ENCODE measurements at places on chromosomes 4 and X.
A peak's percentile ranks its signal among the peaks of the same experiment; 100 is the strongest.

DNA sequence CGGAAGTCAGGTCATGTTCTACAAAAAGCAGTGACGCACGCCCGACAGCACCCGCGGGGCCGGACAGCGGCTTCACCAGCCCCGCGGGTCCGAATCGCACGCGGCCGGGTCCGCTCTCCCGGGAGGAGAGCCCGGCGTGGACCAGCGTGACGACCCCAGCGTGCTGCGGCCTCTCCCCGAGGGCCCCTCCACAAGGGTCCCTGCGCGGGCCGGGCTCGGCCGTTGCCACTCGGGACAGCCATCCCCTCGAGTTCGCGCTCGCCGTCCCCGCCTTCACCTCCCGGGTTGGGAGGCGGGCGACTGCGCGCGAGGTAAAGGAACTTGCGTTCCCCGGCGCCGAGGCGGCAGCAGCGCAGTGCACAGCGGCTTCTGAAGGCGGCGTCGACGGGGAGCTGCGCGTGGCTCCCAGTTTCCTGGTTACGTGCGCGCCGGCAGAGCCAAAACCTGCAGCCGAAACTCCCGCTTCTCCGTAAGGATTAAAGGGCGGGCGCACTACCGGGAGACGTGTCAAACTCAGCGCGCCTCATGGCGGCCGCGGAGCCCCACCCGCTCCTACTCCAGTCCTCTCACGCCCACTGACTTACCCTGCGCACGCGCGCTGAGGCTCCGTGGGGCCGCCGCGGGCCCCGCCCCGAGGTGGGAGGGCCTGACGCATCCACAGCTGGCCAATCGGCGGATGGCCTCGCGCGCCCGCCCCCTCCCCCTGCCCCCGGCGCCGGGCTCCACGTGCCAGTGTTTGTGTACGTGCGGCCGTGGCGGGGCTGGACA, 416 bp upstream of the LRP2BP start:
- peak; percentile 76 for DNase-seq

DNA sequence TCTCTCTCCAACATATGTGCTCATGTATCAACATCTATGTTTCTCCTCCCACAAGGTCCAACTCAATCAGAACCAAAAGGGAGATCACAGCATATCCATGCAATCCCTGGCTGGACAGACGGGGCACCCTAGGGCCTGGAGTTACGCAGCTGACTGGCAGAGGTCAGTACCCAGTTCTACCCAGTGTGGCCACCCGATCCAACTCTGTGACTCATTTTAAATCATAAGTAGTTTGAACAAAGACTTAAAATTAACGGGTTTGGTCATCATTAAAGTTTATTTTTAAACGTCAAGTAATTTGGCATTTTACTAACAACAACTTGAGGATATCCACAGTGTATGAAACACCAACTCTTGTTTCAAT, 59.5 kb downstream of the APBB2 start:
- DNase-seq = no peak

DNA sequence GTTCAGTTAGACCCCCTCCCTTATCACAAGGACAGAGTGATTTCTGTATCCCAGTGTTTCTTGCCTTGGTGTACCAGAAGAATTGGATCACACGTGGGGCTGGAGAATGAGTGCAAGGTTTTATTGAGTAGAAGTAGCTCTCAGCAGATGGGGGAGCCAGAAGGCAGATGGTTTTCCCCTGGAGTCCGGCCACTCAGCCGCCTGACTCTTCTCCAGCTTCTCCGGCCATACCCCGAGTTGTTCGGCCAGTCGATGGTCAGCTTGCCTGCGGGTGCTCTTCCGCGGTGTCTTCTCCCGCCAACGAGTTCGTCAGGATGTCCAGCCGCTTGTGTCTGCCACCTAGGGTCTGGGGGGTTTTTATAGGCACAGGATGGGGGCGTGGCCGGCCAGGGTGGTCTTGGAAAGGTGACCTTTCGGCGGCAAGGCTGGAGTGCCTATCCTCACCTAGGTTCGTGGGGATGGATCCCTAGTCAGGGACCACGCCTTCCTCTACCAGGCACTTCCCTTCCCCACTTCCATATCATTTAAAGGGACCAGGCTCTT, 14.5 kb downstream of the GAB1 start:
- DNase-seq = no peak

GRCh38 chr4:68997040-68997439, 45.4 kb upstream of the UGT2A3 start:
- no peak for DNase-seq

DNA sequence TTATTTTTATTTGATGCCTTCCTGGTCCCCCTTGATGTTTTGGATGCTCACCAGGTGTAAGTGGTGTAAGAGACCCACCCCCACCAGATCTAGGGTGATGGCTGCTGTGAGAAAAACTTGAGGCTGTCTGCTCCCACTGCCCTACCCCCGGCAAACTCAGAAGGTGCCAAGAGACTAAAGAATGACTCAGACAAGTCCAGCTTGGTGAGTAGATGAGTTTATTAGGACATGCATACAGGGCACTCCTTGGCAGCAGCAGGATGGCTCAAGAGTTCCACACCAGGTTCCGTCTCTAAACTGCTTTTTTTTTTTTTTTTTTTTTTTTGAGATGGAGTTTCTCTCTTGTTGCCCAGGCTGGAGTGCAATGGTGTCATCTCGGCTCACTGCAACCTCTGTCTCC, 84.0 kb upstream of the HPF1 start:
- DNase-seq = no peak

GRCh38 chrX:131985526-131986049, 37.5 kb upstream of the STK26 start:
- DNase-seq = no peak

DNA sequence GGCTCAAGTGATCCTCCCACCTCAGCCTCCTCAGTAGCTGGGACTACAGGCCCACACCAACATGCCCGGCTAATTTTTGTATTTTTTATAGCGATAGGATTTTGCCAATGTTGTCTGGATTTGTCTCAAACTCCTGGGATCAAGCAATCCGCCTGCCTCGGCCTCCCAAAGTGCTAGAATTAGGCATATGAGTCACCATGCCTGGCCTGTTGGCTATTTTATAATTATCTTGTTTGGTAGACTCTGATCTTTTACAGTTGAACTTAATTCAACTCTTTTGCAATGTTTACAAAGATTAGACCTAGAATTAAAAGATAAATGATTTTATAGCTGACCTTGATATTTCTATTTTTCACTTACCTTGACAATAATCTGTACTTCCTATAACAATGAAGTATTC, 18.0 kb downstream of the DCK start:
- no peak for DNase-seq

GRCh38 chrX:12929701-12930100, 23.3 kb downstream of the TLR8 start:
- no peak for DNase-seq

DNA sequence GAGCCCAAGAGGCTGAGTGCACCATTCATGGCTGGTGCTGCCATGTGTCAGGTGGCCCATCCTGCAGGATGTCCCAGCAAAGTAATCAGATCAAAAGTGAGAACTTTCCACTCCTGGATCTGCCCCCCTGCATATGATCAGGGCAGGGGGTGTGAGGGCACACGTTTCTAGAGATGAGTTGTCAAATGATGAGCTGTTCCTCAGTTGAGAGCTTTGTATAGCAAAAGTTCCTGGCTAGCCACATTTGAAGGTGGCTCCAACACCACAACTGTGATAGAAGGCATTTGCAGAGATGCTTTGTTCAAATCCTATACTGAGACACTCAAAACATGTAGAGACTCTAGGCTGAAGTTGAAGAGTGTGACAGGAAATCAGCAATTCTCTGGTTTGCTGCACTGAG, 501.8 kb downstream of the BCOR start:
- no peak for DNase-seq

- no peak for DNase-seq
Measured at GRCh38 chrX:56792270-56793111, 63.4 kb downstream of the NBDY start.

- no peak for DNase-seq
Measured at GRCh38 chr4:62457356-62457755, 1257.2 kb downstream of the ADGRL3 start.

GRCh38 chr4:5084911-5085475, 33.7 kb downstream of the STK32B start:
- no peak for DNase-seq

- DNase-seq = no peak
Measured at GRCh38 chr4:8472689-8473197, 32.2 kb downstream of the TRMT44 start.

DNA sequence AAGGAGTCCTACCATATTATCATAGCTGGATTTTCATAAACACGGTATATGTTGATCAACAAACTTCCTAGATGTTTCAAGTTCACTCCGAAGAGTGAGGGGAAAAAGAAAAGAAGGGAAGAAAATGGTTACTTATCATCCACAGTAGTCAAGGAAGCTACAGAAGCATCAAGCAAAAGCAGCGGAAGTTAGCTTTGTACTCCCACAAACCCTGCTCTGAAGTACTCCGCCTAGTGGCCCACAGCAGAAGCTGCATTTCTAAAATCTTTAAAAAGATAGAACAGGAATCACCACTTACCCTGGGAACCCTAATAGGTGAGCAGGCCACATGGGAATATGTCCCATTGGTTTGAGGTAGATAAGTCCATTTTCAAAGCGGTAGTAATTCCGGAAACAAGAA, 28.5 kb upstream of the FRG1 start:
- DNase-seq = no peak

DNA sequence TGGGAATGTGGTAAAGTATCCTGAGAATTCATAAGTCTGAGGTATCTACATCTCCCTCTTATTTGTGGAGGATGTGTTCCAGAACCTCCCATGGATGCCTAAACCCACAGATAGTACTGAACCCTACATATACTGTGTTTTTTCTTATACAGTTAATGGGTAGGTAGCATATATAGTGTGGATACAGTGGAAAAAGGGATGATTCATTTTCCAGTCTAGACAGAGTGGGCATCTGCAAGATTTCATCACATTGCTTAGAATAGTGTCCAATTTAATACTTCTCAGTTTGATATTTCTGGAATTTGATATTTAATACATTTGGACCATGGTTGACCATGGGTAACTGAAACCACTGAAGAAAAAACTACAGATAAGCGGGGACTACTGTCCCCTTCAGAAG, 155.0 kb upstream of the ANKRD50 start:
- DNase-seq = no peak

GRCh38 chrX:103584596-103584995, 719 bp upstream of the TCEAL4 start:
- DNase-seq = no peak

GRCh38 chrX:43976205-43976604, 3.0 kb upstream of the NDP start:
- DNase-seq = no peak

GRCh38 chrX:47296766-47297365, 64.1 kb downstream of the USP11 start:
- DNase-seq = no peak

DNA sequence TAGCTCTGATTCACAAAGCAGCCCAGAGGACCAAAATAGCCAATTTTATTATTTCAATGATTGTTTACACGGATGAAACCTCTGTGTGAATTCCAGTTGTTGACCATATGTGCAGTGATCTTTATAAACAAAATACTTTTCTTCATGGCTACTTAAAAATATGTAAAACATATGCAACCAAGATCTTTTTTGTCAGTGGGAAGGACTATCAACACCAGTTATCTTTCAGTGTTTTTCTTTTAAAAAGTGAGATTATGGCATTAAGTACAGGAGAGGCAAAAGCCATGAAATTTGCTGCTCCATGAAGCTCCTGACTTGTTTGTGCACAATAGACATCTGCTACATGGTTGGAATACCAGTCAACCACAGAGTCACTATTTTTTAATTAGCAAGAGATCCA, 184.4 kb downstream of the DKK2 start:
- no peak for DNase-seq

DNA sequence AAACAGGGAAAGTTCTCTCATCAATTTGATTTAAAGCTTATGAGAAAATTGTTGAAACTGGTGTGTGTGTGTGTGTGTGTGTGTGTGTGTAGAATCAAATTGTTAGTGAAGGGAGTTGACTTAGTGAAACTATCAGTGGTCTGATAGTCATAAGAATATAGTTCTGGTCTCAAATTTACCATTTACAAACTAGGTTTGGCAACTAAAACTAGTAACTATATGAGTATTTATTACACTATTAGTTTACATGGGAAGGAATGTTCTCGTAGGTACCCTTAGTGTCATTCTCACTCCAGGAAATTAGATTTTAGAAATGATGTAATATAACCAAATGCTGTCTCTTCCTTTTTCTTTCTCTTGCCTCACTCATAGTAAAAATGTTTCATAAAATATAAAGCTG, 11.9 kb downstream of the SULT1E1 start:
- no peak for DNase-seq

DNA sequence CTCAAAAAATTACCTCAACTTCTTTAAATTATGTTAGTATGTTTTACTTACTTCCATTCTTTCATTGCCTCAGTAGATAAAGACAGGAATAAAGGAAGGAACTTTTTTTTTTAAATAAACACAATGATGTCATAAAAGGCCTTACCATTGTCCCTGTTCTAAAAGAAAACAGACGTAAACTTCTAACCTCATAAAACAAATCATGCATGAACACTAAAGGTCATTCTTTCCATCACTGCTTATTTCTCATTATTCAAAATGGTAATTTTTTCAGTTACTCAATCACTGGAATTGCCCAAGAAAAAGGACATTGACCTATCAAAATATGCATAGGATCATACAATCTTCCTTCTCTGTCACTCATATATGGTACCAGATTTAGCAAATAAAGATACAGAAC, 32.2 kb upstream of the ARMCX2 start:
- no peak for DNase-seq

DNA sequence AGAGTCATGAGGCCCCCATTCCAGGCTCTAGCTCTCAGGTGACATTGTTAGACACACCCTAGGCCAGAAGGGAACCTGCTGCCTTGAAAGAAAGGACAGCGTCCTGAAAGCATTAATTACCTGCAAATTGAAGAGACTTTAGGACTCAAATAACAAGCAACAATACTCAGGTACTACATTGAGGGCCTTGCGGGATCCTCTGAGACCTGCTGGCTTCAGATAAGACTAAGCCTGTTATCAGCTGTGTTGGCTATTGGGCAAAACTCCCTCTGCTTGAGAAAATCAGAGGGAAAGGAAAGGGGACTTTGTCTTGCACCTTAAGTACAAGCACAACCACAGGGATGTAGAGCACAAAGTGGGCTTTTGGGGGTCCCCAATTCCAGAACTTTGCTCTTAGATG, 45.9 kb upstream of the DACH2 start:
- DNase-seq = no peak

GRCh38 chrX:41556958-41557357, 109.8 kb downstream of the NYX start:
- DNase-seq = no peak

- DNase-seq = no peak
Measured at GRCh38 chrX:150372280-150372679, 9.2 kb downstream of the MAMLD1 start.

GRCh38 chrX:72245461-72246089, 6.7 kb upstream of the ERCC6L start:
- DNase-seq = no peak

DNA sequence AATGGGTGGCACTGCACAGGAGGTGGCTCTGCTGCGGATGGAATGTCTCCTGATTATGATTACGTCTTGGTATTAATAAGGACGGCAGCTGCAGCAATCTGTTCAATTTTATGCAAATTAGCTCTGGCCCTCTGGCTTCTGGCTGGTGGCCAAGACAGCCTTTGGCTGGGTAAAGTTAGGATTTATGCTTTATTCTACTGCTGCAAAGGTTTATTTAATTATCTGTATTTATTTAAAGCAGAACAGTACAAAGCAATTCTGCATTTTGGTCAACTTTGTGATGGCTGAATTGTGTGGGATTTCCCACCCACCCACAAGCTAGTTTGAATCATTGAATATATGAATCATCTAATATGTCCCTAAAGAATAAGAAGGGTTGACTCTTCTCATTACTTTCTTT, 745.6 kb upstream of the FAM241A start:
- DNase-seq = no peak

All from esophagus squamous epithelium (tissue), 5 donors.